ENCODE measurements at places on chromosomes 3 and 15.

DNA sequence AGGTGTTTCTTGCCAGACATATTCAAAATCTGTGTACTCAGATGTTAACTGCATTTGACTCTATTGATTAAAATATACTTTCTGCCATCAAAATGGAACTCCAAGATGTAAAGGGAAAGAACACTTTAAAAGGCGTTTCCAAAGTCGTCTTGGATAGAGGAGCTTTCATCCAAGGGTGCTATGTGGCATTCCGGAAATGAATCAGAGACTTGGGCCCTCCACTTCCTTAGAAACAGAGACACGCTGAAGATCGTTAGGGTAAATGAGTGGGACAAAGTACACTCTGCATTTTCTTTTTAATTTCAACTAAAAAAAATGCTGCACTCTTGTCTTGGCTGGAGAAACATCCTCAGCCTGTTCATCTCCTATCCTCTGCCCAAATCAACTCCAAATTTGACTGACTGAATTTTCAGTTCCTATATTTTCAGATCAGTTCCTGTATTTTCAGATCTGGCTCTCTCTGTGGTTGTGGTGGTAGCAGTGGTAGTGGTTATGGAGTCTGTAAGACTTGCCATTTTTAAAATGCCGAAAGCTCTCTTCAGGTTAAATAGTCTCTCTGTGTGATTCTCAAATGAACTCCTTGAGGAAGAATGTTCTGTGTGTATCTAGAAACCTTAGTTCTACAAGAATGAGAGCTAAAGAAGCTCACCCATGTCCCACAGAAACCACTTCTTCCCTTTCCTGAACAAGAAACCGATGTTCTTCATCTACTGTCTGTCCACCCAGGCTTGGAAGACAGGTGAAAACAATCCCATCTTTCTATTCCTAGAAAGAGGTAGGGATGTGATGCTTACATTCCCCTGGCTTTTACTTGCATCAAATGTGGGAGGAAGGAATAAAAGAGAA lies 156.8 kb upstream of the ICE2 start:
- H3K4me3 ChIP-seq, result no peak overlapping the region
- no peaks in the 10 kb centered on the region for H3K36me3 ChIP-seq
- H3K4me1 ChIP-seq, result no peaks in the 10 kb centered on the region
- DNase-seq, result no peak
- H3K27me3 ChIP-seq, result peaks cover 75% of the 10 kb centered on the region
- no peak overlapping the region for H3K27ac ChIP-seq

- peak; percentile 66 for DNase-seq
- no peak overlapping the region for H3K4me3 ChIP-seq
- no peaks in the 10 kb centered on the region for H3K4me1 ChIP-seq
- no peak overlapping the region for H3K27ac ChIP-seq
- H3K27me3 ChIP-seq, result no peaks in the 10 kb centered on the region
- no peaks in the 10 kb centered on the region for H3K36me3 ChIP-seq
Measured at GRCh38 chr3:186241910-186242821, 119.9 kb downstream of the DGKG start.

DNA sequence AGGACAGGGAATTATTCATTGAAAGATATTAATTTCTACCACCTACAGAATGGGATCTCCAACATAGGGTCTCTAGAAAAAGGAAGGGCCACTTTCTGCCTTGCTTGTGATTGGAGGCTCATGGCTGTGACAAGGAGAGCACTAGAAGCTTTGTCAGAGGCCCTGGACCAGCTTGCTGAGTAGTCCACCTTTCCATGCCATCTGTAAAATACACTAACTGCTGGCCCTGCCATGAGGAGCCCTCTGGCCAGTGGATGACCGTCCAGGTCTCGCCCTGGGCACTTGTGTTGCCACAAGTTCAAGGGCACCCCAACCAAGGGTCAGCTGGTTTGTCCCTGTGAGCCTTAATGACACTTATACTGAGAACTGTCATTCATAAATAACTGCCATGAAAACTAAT lies 1.6 kb upstream of the SYNM start:
- no peaks in the 10 kb centered on the region for H3K27me3 ChIP-seq
- DNase-seq, result no peak
- peaks cover 15% of the 10 kb centered on the region for H3K4me1 ChIP-seq
- H3K27ac ChIP-seq, result no peak overlapping the region
- H3K36me3 ChIP-seq, result no peaks in the 10 kb centered on the region

DNA sequence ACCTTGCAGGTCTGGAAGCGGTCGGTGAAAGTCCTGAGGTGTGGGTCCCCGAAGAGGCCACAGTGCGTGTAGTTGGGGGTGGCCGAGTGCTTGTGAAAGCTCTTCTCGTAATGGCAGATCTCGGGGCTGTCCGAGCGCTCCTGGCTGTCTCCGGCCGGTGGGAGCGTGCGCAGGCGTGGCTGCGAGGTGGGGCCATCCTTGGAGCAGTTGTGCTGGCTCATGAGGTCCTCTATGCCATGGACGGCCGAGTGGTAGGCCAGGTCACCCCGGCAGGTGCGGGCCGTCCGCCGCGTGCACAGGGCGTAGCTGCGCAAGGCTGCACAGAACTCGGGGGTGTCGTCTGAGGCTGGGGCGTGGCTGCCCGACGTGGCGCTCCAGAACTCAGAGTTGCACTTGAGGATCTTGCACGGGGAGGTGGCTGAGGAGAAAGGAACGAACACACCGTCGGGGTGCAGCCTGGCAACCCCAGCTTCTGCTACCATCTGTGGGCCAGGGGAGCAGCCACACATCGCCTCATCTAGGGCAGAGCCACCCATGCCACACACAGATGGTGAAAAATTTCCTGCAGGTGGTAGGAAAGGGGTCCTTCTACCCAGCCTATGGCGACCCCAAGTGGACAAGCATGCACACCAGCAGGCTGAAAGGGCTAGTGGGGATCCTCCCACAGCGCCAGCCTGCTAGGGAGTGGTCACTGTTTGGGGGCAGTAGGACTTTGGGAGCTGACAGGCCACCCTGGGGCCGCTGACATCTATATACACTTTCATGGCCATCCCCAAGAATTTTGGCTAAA lies 36.7 kb downstream of the RGMA start:
- DNase-seq, result peak; percentile 17
- no peak overlapping the region for H3K27ac ChIP-seq
- H3K36me3 ChIP-seq, result no peaks in the 10 kb centered on the region
- H3K4me1 ChIP-seq, result no peaks in the 10 kb centered on the region

- no peak for DNase-seq
- no peak overlapping the region for H3K4me3 ChIP-seq
- no peaks in the 10 kb centered on the region for H3K27me3 ChIP-seq
- no peak overlapping the region for H3K27ac ChIP-seq
- no peaks in the 10 kb centered on the region for H3K36me3 ChIP-seq
Measured at GRCh38 chr3:65974509-65974908, 64.2 kb downstream of the MAGI1 start.

- H3K36me3 ChIP-seq, result no peaks in the 10 kb centered on the region
- peak; percentile 4 for DNase-seq
- H3K4me1 ChIP-seq, result peaks cover 36% of the 10 kb centered on the region
- peak overlapping the region; percentile 51 for H3K27ac ChIP-seq
Measured at GRCh38 chr15:52294881-52295420, 653 bp downstream of the MYO5C start.

- H3K4me3 ChIP-seq, result peak within 1 kb of the TSS; percentile 90
- no peaks in the 10 kb centered on the region for H3K27me3 ChIP-seq
- H3K27ac ChIP-seq, result peak within 1 kb of the TSS; percentile 29
- peak; percentile 61 for DNase-seq
Measured at GRCh38 chr3:23805633-23806533, at the start of gene UBE2E1. Gene UBE2E1, plus strand, starts transcription at chr3:23805955. Its CDS starts 1,315 bp downstream, at chr3:23807270.

- no peak overlapping the region for H3K27ac ChIP-seq
- H3K4me1 ChIP-seq, result peaks cover 25% of the 10 kb centered on the region
- no peaks in the 10 kb centered on the region for H3K27me3 ChIP-seq
- peak; percentile 82 for DNase-seq
Measured at GRCh38 chr3:99753268-99753975, 64.2 kb upstream of the CMSS1 start.

GRCh38 chr3:72960812-72961518 lies 35.6 kb upstream of the PPP4R2 start:
- no peaks in the 10 kb centered on the region for H3K36me3 ChIP-seq
- no peak for DNase-seq
- no peaks in the 10 kb centered on the region for H3K4me1 ChIP-seq

DNA sequence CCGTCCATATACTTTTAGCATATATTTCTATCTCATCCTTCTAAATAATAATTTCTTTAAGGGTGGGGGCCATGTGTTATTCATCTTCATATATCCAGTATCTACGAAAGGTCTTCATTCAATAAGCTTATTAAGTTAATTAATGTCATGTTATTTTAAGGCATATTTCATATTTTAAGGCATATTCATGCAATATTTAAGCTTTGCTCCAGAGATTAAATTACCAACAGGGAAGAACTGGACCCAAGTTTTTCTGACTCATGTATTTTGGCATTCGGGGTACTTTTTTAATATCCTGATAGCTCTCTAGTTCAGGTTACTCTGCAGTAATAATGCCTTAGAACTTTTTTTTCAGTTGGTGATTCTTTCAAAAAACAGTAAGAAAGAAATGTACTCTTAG lies 27.4 kb downstream of the PHC3 start:
- 0 out of 2 replicates have a peak, but pooled peaks cover 5% of the 10 kb centered on the region for H3K4me1 ChIP-seq
- no peaks in the 10 kb centered on the region for H3K27me3 ChIP-seq
- no peak overlapping the region for H3K4me3 ChIP-seq
- H3K27ac ChIP-seq, result no peak overlapping the region
- H3K36me3 ChIP-seq, result peaks cover 22% of the 10 kb centered on the region

- H3K36me3 ChIP-seq, result no peaks in the 10 kb centered on the region
- H3K4me1 ChIP-seq, result peaks cover 40% of the 10 kb centered on the region
- no peak overlapping the region for H3K27ac ChIP-seq
- DNase-seq, result no peak
Measured at GRCh38 chr15:92634060-92634459, 21.5 kb downstream of the FAM174B start.

DNA sequence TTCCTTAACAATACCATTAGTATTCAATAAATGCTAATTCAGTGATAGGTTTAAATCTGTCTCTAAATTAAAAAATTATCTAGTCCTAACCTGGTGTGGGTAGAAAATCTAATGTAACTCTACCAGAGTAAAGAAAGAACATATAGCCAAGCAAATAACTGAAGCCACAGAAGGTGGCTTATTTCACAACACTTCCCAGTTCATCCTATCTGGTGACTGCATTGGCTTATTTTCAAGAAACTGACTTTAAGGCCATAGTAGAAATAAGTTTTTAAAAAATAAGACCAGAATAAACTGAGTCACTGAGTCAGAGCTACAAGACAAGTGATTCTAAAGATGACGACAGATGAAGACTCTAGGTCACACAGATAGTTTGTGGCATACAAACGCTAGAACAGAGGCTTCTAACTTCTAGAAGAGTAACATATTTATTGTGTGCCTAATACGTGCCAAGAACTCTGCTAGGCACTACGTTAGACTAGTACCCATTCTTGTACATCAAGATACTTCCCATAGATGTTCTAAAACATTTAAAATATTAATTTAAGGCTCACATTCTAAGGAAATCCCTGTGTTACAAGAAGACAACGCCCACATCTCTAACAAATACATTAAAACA lies 25.9 kb downstream of the TMCC1 start:
- no peaks in the 10 kb centered on the region for H3K36me3 ChIP-seq
- no peaks in the 10 kb centered on the region for H3K27me3 ChIP-seq
- no peak for DNase-seq
- H3K4me1 ChIP-seq, result peaks cover 13% of the 10 kb centered on the region
- H3K27ac ChIP-seq, result no peak overlapping the region

DNA sequence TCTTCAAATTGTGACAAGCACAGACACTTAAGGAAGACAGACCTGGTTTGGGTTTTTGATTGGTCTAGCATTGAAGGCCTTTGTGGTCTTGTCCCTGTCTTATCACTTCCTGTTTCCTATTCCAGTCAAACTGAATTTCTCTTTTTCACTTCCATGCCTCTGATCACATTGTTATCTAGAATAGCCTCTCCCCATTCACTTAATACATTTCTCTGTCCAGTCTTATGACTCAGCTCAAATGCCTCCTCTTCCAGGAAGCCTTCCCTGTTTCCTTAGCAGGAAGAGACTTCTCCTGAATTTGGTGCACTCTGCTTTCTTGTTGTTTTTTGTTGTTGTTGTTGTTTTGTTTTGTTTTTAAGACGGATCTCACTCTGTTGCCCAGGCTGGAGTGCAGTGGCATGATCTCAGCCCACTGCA lies 45.5 kb downstream of the LIMD1 start:
- H3K27me3 ChIP-seq, result no peaks in the 10 kb centered on the region
- peaks cover 58% of the 10 kb centered on the region for H3K4me1 ChIP-seq
- DNase-seq, result no peak
- H3K4me3 ChIP-seq, result no peak overlapping the region

DNA sequence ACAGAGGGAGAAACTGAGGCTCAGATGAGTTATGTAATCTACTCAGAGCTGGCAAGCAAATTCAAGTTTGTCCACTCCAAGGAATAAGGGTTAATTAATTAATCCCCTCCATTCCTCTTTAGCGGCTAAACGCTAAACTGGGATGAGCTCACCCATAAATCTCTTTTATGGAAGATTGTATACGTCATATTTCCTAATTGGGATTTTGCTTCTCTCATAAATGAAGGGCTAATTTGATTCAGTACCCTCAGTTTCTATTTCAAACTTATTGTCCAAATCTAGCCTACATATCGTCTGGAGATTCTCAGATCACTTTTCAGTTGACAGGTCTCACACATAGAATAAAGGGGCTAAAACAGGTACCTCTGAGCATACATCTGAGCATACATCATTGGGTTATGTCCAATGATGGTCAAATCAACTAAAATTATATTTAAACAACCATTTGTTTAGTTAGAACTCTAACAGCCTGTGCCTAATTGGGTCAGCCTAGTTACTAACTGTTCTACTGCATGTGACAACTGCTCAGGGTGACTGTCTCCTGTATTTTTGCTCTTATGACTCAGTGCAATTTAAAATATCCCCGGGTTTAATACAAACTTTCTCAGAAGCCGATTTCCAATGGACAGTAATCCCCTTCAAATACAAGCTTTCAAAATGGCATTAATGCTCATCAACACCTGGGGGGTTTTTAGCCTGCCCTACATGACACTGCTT lies 57.6 kb upstream of the PLXND1 start:
- no peaks in the 10 kb centered on the region for H3K36me3 ChIP-seq
- no peaks in the 10 kb centered on the region for H3K27me3 ChIP-seq
- peak overlapping the region; percentile 33 for H3K4me3 ChIP-seq
- H3K4me1 ChIP-seq, result peaks cover 53% of the 10 kb centered on the region
- H3K27ac ChIP-seq, result peak overlapping the region; percentile 97

DNA sequence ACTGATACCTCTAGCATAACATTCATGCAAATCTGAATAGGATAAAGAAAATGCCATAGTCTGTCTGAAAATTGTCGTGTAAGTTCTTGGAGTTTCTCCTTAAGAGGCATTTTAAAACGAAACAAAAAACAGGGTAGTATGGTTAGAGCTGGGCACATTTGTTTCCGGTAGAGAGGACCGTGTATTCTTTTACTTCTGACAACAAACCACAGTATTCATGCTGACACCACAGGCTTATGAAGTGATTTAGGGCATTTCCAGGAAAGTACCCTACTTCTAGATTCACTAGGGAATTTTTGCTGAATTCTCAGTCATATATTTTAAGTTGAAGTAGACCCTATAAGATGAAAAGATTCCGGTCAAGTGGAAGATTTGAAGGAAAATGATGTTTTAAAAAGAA lies 541.3 kb downstream of the UNC13C start:
- H3K4me3 ChIP-seq, result no peak overlapping the region
- no peak for DNase-seq
- no peaks in the 10 kb centered on the region for H3K36me3 ChIP-seq
- H3K4me1 ChIP-seq, result no peaks in the 10 kb centered on the region
- no peaks in the 10 kb centered on the region for H3K27me3 ChIP-seq

- H3K27ac ChIP-seq, result no peak overlapping the region
- H3K36me3 ChIP-seq, result no peaks in the 10 kb centered on the region
- H3K4me1 ChIP-seq, result no peaks in the 10 kb centered on the region
- DNase-seq, result no peak
- no peaks in the 10 kb centered on the region for H3K27me3 ChIP-seq
Measured at GRCh38 chr3:51705276-51706020, 1.4 kb upstream of the GRM2 start.

GRCh38 chr3:13612829-13613228 lies 63.9 kb downstream of the FBLN2 start:
- no peak for DNase-seq
- H3K27me3 ChIP-seq, result no peaks in the 10 kb centered on the region
- H3K36me3 ChIP-seq, result no peaks in the 10 kb centered on the region
- no peak overlapping the region for H3K4me3 ChIP-seq
- no peaks in the 10 kb centered on the region for H3K4me1 ChIP-seq
